ENCODE measurements at places on chromosomes 12 and 14.

- DNase-seq = peak; percentile 59
- H3K27me3 ChIP-seq = no peaks in the 10 kb centered on the region
- no peaks in the 10 kb centered on the region for H3K36me3 ChIP-seq
- H3K4me3 ChIP-seq = no peak overlapping the region
- H3K4me1 ChIP-seq = peaks cover 12% of the 10 kb centered on the region
These were observed 9.1 kb downstream of the NEMP1 start for GRCh38 chr12:57069523-57069922.

DNA sequence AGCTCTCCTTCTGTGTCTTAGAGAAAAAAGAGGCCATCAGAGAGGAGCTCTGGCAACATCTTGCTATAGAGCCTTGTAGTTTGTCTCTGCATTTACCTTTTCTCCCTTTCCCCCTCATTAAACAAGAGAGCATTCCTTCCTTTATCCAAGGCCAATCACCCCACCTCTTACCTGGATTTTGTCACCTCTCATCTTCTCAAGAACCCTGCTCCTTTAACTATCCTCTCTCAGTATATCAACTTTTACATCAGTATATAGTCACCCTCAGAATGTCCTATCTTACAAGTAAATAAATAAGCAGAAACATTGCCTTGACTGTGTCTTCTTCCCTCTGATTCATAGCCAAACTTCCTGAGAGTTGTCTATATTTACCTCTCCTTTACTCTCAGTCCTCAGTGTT lies 105.0 kb upstream of the SLC38A2 start:
- H3K36me3 ChIP-seq = no peaks in the 10 kb centered on the region
- DNase-seq = no peak
- no peaks in the 10 kb centered on the region for H3K4me1 ChIP-seq
- H3K27ac ChIP-seq = no peak overlapping the region
- no peaks in the 10 kb centered on the region for H3K27me3 ChIP-seq

GRCh38 chr14:72098210-72098609 lies 166.0 kb downstream of the RGS6 start:
- no peak for DNase-seq
- no peaks in the 10 kb centered on the region for H3K4me1 ChIP-seq
- H3K27me3 ChIP-seq = no peaks in the 10 kb centered on the region
- H3K36me3 ChIP-seq = no peaks in the 10 kb centered on the region
- no peak overlapping the region for H3K4me3 ChIP-seq

- H3K4me1 ChIP-seq = no peaks in the 10 kb centered on the region
- no peak overlapping the region for H3K27ac ChIP-seq
- peaks cover 8% of the 10 kb centered on the region for H3K36me3 ChIP-seq
- no peak for DNase-seq
- no peak overlapping the region for H3K4me3 ChIP-seq
These were observed 16.2 kb downstream of the ABHD4 start for GRCh38 chr14:22614240-22614799.

DNA sequence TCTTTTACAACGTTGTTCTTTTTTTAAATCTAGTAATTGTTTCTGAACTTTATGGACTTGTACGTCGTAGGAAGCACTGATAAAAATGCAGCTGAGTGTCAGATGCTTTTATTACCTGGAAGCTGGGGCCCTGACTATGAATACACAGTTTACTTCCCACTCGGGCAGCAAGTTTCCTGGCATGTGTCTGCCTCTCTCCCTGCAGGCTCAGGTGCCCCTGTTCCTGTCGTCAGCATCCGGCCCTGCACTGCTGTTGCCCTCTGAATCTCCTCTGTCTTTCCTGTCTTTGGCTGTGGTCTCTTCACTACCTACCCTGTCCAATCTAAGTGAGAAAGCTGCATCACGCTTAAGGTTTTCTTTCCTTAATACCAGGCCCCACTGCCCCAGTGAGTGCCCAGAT lies 75.8 kb downstream of the PELI2 start:
- no peaks in the 10 kb centered on the region for H3K36me3 ChIP-seq
- H3K27me3 ChIP-seq = no peaks in the 10 kb centered on the region
- no peak overlapping the region for H3K4me3 ChIP-seq
- no peak overlapping the region for H3K27ac ChIP-seq
- DNase-seq = no peak
- H3K4me1 ChIP-seq = peaks cover 15% of the 10 kb centered on the region

DNA sequence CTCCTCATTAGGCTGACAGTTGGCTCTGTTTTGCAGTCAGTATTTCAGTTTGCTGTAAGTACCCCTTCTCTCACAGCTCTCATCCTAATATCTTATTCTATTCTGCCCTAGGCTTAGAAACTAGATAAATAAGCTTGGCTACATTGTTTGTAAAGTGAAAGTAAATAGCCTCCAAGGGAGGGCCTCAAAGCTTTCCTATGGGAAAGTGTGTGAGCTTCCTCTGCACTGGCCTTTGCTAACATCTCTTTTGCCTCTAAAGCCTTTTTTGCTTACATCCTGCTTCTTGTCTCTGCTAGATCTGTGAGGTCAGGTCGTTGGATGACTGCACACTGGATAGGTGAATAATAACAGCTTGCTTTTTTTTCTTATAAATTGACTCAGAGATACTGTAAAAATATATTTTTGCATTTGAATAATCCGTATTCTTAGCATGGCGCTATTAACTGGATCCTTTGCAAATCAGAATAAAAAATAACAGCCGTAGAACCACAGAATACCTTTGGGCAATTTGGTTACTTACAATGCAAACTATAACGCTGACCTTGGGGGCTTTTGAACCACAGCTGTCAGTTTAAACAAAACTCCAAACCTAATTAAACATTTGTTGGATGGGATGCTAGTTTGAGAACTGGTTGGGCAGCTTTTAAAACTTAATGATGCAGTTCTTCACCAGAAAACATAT lies 55.1 kb downstream of the TTC6 start:
- no peak overlapping the region for H3K27ac ChIP-seq
- H3K27me3 ChIP-seq = no peaks in the 10 kb centered on the region
- H3K4me3 ChIP-seq = no peak overlapping the region
- no peak for DNase-seq

- no peaks in the 10 kb centered on the region for H3K36me3 ChIP-seq
- no peaks in the 10 kb centered on the region for H3K27me3 ChIP-seq
- H3K4me1 ChIP-seq = peaks cover 5% of the 10 kb centered on the region
- no peak for DNase-seq
- H3K4me3 ChIP-seq = no peak overlapping the region
These were observed 5.5 kb upstream of the ZNF641 start for GRCh38 chr12:48356041-48356768.

GRCh38 chr12:46452061-46452615 lies 79.6 kb upstream of the SLC38A2 start:
- no peaks in the 10 kb centered on the region for H3K27me3 ChIP-seq
- H3K27ac ChIP-seq = no peak overlapping the region
- H3K36me3 ChIP-seq = no peaks in the 10 kb centered on the region
- peaks cover 23% of the 10 kb centered on the region for H3K4me1 ChIP-seq
- H3K4me3 ChIP-seq = no peak overlapping the region

DNA sequence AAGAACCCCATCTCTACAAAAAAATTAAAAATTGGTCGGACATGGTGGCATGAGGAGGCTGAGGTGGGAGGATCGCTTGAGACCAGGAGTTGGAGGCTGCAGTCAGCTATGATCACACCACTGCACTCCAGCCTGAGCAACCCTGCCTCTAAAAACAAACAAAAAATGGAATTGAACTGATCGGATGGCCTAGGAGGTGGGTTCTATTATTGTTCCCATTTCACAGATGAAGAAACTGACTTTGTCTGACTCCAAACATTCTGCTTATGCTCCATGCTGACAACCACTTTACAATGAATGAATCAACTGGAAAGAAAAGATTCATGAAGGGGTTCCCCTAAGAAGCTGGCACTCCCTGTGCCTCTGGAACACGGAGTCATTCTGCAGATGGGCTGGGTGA lies 47.3 kb downstream of the TRPV4 start:
- H3K36me3 ChIP-seq = no peaks in the 10 kb centered on the region
- no peak for DNase-seq
- peaks cover 50% of the 10 kb centered on the region for H3K27me3 ChIP-seq
- no peaks in the 10 kb centered on the region for H3K4me1 ChIP-seq

DNA sequence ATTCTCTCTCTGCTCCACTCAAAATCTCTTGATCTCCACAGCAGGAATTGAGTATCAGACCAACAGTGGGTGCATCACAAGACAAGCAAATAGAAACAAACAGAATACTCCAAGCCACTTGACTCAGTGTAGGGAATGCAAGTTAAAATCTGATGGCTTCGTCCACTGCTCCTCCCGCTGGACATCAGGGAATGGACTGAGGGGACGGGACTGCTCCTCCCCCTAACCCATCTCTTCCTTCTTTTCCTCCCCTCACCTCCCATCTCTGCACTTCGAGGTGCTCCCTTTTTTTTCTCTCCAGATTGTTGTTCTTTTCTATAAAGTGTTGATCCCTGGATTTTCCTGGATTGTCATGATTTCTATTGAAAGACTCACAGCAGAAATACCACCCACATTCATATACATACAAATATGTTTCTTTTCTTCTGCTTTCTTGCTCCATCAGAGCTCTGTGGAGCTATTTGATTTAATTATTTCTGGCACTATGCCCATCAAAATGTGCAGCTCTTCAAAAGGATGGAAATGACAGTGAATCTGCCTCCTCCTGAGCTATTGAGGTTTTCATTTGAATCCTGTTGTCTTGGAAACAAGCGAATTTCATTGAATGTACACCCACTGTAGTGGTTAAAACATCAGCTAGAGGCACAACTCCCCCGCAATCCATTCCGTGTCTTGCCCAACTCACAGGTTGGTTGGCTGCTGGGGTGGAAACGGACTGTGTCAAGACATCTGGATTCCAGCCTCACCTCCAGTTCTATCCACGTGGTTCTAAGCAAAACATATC lies 199.7 kb downstream of the SPTSSA start:
- no peaks in the 10 kb centered on the region for H3K4me1 ChIP-seq
- DNase-seq = no peak
- no peak overlapping the region for H3K27ac ChIP-seq
- peaks cover 2% of the 10 kb centered on the region for H3K27me3 ChIP-seq

GRCh38 chr14:29868000-29868399 lies 59.6 kb downstream of the PRKD1 start:
- no peak for DNase-seq
- H3K36me3 ChIP-seq = no peaks in the 10 kb centered on the region
- no peak overlapping the region for H3K4me3 ChIP-seq
- no peaks in the 10 kb centered on the region for H3K27me3 ChIP-seq

- H3K27ac ChIP-seq = no peak overlapping the region
- no peak overlapping the region for H3K4me3 ChIP-seq
- no peaks in the 10 kb centered on the region for H3K4me1 ChIP-seq
- no peaks in the 10 kb centered on the region for H3K27me3 ChIP-seq
- no peak for DNase-seq
These were observed 523.4 kb downstream of the FSCB start for GRCh38 chr14:43983721-43984120.

DNA sequence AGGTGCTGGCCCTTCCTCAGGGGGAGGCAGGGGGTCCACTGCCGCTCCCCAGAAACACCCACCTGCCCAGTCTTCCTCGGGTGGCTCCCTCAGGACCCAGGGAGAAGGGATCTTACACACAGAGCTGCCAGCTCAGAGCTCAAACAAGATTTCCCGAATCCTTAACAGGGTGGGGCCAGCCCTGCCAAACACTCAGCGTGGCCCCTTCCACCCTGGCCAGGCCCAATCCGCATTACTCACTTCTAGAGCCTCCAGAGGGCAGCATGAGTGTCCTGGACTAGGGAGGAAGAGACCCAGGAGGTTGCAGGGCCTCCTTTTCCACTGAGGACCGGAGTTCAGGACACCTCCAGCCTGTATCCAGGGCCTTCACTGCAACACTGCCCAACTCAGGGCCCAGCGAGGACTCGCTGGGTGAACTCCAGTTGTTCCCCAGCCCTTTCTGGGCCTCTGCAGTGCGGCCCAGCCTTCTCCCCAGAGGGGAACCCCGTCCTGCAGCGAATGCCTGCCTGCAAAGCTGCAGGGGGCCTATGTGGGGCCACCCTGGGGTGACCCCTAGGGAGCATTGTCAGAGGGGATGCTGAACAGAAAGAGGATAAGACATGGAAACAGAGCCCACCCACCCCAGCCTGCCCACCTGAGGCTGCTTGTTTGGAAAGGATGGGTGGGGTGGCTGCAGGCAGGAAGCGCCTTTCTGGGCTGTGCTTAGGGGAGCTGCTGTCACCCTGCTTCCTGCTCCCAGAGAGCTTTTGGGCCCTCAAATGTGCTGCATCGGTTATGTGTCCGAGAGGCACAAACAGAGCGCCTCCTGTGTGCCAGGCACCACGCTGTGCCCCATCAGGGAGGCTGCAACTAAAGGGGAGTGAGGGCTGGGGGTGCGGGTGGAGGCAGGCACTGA lies 43.8 kb downstream of the CCNK start:
- H3K27ac ChIP-seq = peak overlapping the region; percentile 57
- H3K36me3 ChIP-seq = no peaks in the 10 kb centered on the region
- DNase-seq = no peak
- peaks cover 2% of the 10 kb centered on the region for H3K27me3 ChIP-seq
- peaks cover 9% of the 10 kb centered on the region for H3K4me1 ChIP-seq

- H3K27me3 ChIP-seq = peaks cover 16% of the 10 kb centered on the region
- DNase-seq = no peak
- H3K36me3 ChIP-seq = no peaks in the 10 kb centered on the region
These were observed 111.0 kb upstream of the GSC start for GRCh38 chr14:94880876-94881275.

DNA sequence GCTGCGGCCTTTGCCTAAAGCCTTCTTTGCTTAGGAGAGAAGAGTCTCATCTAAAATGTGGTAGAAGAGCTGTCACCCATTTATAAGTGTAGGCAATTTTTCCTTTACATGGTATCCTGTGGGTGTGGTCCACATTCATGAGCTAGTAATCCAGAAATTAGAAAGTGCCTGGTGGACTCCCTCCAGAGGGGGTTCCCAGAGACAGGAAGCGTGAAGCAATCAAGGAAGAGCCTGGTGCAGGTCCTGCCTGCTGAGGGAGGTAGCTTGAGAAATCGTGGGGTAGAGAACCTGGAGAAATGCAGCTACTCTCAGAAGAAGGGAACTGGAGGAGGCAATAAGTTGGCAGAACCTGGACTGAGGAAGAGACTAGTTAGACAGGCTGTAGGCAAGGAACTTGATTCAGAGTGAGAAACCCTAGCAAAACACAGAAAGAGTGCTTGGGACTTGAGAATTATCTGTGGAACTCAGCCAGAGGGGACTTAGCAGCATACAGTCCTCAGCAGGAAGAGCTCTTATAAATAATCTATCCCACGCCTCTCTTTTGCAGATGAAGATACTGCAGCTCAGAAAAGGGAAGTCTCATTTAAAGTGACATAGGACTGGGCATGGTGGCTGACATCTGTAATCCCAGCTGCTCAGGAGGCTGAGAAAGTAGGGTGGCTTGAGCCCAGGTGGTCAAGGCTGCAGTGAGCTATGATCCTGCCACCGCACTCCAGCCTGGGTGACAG lies 182.4 kb upstream of the CCND2 start:
- H3K36me3 ChIP-seq = no peaks in the 10 kb centered on the region
- peaks cover 3% of the 10 kb centered on the region for H3K27me3 ChIP-seq
- no peaks in the 10 kb centered on the region for H3K4me1 ChIP-seq

DNA sequence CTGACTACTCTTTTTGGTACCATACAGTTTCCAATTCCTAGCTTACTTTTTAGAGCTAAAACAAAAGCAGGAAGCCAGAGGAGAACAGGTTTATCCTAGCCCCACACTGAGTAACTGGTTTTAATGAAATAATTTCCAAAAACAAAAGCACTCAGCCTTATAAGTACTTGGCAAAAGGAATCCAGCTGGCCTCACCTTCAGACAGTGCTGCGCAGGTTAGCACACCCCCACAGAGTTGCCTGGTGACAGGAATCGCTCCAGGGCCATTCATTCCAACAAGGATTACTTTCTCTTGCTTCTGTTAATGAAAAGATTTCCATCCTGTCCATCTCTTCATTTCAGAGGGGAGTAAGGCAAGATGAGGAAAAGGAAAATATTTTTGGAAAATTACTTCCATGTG lies 84.6 kb downstream of the SCFD1 start:
- no peak overlapping the region for H3K4me3 ChIP-seq
- no peaks in the 10 kb centered on the region for H3K36me3 ChIP-seq
- no peak overlapping the region for H3K27ac ChIP-seq
